Stimulated activated CD8-positive, alpha-beta memory T cell treated with anti-CD3 and anti-CD28 coated beads, Interleukin-7, amount 100 ng/mL, for 48 hours (primary cell): ENCODE measurements at places on chromosomes 4 and X.

DNA sequence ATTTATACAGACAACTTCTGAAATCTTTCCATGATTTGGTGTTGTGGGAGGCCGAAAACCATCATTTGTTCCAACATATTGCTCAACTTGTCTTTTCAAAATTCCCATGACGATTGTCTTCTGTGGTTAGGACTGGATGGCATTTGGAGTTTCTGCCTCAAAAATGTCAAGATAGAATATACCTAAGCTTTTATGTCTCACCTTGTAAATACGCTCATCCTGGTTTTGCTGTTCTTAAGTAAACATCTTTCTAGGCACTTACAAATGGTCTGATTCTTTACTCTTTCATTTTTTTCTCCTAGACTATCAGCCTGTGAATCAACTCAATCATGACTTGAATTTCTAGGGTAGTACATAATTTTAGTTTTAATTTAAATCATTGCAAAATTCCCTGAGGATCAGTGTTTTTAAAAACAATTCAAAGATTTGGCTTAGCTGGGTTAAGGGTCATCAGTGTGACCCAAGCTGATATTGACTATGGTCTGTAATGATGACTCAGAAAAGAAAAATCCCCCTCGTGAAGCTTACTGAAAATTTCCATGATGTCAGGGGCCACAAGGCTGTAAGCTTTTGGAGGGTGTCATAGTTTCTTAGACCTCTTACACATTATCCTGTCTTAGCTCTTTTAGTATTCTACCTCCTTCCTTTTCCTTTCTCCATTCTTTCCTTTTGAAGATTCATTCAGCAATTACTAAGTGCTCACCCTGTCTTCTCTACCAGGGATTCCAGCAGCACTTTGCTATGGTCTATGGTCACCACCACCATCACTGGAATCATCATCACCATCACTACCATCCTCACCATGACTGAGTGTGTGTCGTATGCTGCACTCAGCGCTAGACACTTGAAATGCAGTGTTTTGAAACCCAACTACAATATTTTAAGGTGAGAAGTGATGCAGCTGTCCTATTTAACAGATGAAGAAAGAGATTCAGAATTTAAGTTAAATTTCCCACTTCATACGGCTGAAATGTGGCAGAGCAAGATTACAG is 124.4 kb downstream of the CPE start:
- DNase-seq: no peak

DNA sequence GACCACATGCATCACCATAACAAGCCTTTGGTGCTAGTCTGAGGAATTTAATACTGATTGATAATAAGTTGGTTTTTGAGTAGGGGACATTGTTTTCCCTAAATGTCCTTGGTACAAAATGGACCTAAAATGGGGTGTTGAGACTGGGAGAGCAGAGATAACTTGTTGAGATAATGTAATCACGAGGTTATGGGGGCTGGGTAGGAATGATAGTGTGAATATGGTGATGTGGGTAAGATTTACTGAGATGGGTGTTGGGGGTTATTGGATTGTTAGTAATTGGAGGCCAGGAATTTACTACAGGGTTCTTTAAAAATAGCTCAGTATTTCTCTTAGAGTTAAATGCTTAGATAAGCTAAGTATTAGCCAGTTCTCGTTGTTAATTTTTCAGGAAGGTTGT is 3.9 kb downstream of the BMP2K start:
- DNase-seq: no peak

DNA sequence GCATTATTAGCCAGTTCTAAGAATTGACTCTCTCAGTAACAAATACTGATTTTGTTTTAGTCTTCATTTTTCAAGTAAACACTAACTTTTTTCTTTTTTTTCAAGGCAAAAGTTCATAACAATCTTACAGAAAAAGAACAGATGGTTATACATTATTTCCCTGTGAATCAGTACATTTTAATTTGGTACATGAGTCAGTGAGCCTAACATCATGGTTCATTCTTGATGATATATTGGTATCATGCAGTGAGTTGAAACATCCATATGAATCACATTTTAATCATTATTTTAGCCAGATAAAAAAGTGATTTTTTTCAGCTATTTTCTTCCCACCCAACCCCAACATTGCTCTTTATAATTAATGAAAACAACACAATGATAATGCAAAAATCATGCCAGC is 184.3 kb upstream of the TACR3 start:
- no peak for DNase-seq

DNA sequence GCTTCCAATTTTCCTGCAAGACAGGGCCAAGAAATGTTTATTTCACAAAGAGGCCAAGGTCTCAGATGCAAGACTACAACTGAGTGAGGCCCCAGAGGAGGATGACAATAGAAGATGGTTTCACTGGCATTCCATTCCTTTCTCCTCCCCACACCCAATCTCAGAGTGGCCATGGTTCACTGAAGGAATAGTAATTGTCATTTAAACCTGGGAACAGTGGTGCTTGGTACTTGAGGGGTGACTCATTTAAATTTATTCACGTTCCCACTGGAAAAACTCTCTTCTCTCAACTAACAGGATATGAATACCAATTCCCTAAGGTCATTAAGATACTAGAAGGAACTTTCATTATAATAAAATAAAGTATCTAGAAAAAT is 35.3 kb upstream of the CXCL8 start:
- DNase-seq: no peak

- DNase-seq: no peak
Measured at GRCh38 chr4:111718763-111719559, 426.3 kb upstream of the FAM241A start.

- no peak for DNase-seq
Measured at GRCh38 chr4:100042235-100042634, 92.2 kb upstream of the H2AZ1 start.

GRCh38 chr4:4599481-4600275 is 57.8 kb upstream of the STX18 start:
- no peak for DNase-seq

- peak; percentile 43 for DNase-seq
Measured at GRCh38 chrX:45710081-45710801, 509.6 kb upstream of the DIPK2B start.

DNA sequence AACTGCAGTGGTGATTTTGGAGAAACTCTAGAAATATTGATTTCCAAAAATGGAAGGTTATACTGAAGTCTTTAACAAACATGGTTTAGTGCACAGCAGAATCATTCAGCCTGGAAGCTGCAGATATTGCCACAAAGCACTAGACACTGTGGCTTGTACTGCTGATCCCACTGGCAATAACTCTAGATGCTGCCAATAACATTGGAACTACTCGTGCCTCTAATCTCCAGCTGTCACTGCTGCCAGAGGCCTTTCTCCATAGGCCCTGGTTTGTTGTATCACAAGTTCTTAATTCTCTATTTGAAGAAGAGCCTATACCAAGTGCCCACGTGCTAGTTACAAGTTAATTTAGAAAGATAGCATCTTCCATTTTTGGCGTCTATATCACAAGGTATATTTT is 19.3 kb downstream of the DMP1 start:
- DNase-seq: no peak

DNA sequence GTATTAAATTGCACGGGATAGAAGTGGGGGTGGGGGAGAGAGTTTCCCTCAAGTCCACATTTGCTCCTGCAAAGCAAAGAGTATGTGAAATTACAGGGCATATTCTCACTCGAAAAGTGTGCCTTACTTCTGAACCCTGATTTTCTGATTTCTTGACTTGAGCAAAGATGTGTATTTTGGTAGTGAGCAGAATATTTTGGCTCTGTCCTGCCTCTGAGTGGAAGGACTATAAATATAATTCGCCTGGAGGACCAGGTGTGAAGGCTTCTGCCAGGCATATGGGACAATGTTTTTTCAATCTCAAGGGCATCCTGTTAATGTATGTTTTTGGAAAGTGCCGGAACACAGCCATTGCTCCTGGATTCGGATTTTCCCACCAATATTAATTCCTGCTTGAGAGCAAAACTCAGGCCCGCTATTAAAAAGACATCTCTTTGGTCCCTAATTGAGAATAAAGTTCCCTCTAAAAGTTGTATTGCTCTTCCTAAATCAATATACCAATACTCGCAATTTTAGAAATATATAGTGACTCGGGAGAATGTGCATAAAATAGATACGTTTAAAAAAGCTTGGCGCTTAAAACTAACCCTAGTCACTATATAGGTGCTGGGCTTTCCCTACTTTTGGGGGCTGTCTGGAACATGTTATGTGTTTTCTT is 15.3 kb upstream of the PITX2 start:
- DNase-seq: no peak
